ENCODE measurements at places on chromosomes 11 and 22.

- DNase-seq = no peak
Measured at GRCh38 chr11:66688561-66689534, 11.2 kb upstream of the RBM4B start.

- no peak for DNase-seq
Measured at GRCh38 chr22:44316393-44317122, 3.8 kb upstream of the SHISAL1 start.

DNA sequence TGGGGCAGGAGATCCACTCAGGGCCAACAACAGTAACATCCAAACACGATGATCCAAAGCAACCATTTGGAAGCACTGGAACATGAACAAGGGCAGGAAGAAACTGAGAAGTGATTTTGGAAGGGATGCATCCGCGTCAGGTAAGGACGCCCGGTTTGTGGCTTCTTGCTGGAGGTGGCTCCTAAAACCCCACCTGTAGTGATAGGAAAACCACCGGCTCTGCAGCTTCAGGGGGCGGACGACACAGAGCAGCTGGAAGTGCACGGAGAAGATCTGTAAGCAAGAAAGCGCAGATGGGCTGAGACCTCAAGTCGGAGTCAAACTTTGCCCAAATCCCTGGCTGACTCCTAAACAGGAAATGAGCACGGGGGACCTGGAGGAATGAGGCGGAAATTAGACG lies 1066.1 kb downstream of the BRD1 start:
- no peak for DNase-seq

DNA sequence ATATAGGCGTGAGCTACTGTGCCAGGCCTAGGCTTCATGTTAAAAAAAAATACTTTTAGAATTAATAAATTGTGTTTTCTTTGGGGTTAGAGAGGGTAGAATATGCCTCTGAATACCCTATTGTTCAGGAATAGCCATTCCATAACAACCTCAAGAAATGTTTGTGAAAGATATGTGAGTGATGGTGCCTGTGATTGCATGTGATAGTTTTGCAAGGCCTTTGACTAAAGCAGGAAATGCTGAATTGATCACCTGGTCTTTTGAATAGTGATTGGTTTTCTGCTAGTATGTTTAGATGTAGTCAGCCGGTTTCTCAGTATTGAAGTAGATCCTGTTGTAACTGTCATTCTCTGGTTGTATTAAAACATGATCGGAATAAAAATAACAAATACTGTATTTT lies 73.4 kb downstream of the UVRAG start:
- no peak for DNase-seq

DNA sequence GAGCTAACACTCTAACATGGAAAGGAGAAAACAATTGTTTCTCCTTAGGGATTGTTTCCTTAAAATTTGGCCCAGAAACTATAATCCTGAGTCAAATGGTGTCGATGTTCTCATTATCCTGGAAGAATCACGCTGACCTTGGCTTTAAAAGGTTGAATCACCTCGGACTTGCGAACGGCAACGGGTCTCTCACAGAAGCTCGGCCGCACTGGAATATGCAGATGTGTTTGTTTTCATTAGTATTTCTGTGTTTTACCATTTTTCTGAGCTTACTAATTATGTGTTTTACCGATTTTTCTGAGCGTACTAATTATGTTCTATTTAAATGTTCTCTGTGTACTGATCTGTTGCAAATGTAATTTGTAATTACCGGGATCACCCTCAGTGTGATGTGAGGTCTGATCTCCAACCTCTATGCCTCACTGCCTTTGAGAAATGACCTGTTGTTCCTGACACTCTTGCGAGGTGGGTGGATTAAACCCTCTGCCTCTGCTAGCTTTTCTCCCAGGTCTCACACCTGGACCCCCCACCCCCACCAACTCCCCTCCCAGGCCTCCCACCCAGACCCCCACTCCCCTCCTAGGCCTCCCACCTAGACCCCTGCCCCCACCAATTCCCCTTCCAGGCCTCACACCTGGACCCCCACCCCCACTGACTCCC lies 38.3 kb upstream of the BRSK2 start:
- no peak for DNase-seq

DNA sequence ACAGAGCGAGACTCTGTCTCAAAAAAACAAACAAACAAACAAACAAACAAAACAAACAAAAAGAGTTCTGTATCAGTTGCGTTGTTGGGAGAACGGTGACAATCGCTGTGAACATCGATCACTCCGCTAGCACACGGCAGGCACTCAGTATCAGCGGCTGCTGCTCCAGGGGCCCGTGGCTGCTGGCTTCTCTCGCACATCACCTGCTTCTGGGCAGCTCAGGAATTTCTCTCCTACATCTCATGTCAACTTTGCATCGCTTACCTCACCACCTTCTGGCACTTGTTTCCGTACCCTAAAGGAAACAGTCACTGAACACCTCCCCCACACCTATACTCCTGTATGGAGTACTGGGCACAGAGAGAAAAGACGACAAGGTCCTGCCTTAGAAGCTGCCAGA lies 70.3 kb upstream of the WNT7B start:
- no peak for DNase-seq

GRCh38 chr11:72935700-72936099 lies 121.5 kb downstream of the ATG16L2 start:
- no peak for DNase-seq

DNA sequence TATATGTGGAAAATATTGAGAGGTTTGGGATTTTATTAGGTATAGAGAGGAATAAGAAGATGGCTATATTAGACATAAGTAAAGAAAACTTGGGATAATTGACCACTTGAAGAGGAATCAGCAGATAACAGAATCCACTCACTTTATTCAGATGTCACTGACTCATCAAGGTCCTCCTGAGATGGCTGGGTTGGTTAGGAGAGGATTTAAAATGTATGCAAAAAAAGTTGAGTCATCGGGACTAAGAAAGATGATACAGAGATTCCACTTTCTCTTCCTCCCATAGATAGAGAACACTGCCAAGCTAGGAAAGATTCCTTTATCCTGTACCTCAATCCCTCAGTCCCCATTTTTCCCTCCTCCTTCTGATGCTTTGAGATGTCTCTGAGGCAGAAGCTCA lies at the start of gene OR6A2:
OR6A2 (minus strand) TSS at position 288 of the 400 bp plus-strand sequence. CDS start 3,981 bp downstream, outside the sequence.
- DNase-seq = no peak

DNA sequence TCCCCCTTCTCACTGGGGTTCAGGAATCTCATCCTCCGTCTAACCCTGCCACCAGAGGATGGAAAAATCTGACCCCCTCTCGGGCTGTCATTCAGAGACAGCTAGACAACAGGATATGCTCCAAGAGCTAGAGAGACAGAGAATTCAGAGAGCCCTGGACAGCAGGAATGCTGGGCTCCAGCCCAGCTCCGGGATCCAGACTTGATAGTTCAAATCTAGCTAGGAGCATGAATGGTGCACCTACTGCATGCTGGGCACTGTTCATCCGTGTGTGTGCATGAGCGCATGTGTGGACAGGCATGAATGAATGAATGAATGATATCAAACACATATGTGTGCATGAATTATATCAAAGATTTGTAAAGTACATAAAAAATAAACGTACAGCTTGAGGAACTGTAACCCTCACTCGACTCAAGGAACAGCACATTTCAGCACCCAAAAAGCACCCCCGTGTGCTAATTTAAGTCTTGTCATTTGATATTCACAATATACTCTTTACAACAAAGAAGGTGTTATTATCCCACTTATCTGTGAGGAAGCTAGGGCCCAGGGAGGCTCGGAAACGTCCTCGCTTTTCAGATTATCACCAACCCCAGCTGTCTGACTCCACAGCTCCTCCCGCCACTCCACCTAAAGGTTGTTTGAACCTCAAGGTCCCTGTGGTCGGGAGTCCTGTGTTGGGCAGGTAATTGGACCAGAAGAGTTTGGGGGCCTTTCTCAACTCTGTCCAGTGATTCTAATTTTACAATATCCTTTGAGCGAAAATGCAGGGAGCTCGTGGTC lies 640 bp upstream of the VSIG10L2 start:
- DNase-seq = no peak

DNA sequence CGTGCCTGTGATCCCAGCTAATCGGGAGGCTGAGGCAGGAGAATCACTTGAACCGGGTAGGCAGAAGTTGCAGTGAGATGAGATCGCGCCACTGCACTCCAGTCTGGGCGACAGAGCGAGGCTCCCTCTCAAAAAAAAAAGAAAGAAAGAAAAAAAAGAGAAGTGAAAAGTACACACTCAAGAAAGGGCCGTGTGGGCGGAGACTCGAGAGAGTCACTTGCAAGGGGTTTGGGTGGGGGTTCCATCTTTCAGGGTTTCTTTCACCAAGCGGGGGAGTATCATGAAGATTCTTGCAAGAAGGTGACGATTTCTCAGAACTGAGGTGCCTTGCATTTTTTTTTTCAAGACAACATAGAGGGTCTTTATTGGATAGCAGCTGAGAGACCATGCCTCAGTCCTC lies 4.0 kb upstream of the IFITM5 start:
- DNase-seq = no peak

GRCh38 chr22:37032535-37033460 lies 13.3 kb downstream of the MPST start:
- no peak for DNase-seq

DNA sequence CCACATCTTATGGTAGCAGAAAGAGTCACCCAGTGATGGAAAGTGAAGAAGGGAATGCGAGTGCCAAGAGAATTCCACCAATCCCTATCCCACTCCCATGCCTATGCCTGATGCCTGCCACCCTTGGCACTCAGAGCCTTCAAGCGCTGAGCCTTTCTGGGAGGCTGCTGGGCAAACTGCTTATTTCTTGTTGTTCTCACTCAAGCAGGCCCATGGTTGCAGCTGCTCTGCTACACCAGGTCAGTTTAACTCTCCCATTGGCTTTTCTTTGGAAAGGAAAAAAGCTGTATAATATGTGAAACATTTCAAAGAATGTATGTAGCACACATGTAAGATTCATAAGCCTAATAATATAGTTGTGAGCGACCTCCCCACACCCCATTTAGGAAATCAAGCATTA lies 41.4 kb downstream of the DGCR2 start:
- no peak for DNase-seq

- no peak for DNase-seq
Measured at GRCh38 chr11:112182867-112183266, 7.6 kb downstream of the BCO2 start.

GRCh38 chr11:71525938-71526495 lies 1.1 kb upstream of the KRTAP5-7 start:
- DNase-seq = no peak

DNA sequence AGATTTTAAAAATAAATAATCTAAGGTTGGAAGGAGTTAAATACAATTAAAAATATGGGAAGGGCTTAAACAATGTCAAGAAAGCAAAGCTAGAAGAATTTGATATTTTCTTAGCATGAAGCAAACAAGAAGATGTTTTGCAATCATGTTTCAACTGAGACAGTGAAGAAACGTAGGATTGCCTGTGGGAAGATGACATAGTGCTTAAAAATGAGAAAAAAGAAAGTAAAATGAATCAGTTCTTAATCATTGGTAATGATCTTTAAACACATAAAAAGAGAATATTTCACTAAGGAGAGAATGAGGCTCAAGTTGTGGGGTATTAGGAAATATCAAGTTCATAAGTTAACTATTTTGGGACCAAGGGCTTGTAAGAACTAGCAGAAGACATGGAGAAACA lies 855.0 kb downstream of the METTL15 start:
- DNase-seq = no peak
